Activated CD4-positive, alpha-beta memory T cell treated with anti-CD3 and anti-CD28 coated beads for 36 hours (primary cell): ENCODE measurements at places on chromosomes 12 and 14. TPM values are rescaled to one million over a fixed set of nuclear protein-coding genes. Genes with fewer than 3 reads are reported as not detected.

The ANKS1B gene
- 0.97 TPM for total RNA-seq

The MTA1 gene
- 109 TPM for total RNA-seq

The EAPP gene
- total RNA-seq = 40.2 TPM

The SYT10 gene
- total RNA-seq = not detected

The RNF41 gene
- 31.2 TPM for total RNA-seq

The KRT75 gene
- total RNA-seq = not detected

The MYRFL gene
- not detected for total RNA-seq

The KRT71 gene
- not detected for total RNA-seq

The FUT8 gene
- 50.7 TPM for total RNA-seq

The PRB2 gene
- not detected for total RNA-seq

The EIF2S3B gene
- 2.1 TPM for total RNA-seq

The ERC1 gene
- total RNA-seq = 21.8 TPM

The OTX2 gene
- not detected for total RNA-seq

The SERPINA1 gene
- 24.5 TPM for total RNA-seq

The NELL2 gene
- total RNA-seq = 40.5 TPM

The SVOP gene
- not detected for total RNA-seq

The DNAJC22 gene
- total RNA-seq = 0.10 TPM

The TPI1 gene
- total RNA-seq = 1,432 TPM

The MMP19 gene
- total RNA-seq = 0.31 TPM

The ACACB gene
- total RNA-seq = 11.1 TPM

The IFI27 gene
- 3.1 TPM for total RNA-seq

The TAS2R43 gene
- total RNA-seq = not detected
